ENCODE measurements at places on chromosomes 3 and 15.
A peak's percentile ranks its signal among the peaks of the same experiment; 100 is the strongest.

DNA sequence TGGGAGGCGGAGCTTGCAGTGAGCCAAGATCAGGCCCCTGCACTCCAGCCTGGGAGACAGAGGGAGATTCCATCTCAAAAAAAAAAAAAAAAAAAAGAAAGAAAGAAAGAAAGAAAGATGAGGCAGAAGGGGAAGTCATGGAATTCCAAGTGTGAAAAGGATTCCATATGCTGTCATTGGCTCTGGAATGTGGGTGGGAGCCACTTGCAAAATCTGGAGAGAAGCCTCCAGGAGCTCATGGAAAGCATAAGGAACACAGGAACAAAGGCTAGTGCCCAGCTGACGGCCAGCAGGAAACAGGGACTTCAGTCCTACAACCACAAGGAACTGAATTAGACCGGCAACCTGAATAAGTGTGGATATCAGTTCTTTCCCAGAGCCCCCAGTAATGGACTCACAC, 12.5 kb upstream of the TRAK1 start:
- no peak for ATAC-seq

DNA sequence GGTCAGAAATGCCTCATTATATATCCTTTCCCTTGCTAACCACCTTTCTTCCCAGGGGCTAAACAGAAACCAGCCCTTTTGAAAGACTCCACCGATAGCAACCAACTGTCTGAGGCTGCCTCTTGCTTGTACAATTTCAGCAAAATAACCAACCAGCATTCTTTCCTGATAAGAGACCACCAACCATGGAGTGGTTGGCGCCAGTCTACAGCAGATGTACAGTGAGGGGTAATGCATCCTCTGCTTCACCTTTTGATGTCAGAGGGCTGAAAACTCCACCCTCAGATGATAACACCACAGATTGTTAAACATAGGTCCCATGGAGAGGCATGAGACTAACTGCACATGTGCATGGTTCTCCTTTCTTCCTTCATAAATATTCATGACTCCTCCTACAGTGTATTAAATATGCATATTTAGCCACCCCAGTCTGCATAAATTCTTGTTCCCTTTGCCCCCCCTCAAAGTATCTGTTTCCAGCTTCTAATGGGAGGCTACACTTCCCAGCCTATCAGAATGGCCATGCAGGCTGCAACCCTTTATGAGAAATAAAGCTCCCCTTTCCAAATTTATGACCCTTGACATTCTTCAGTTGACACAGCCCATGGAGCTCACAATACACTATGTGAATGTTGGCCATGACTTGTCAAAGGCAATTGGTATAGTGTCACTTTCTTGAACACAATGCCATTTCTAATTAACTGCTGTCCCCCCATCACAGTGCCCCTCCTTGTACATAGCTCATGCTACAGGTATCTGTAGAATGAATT, 48.3 kb downstream of the GABRB3 start:
- ATAC-seq: no peak

GRCh38 chr3:127775398-127776109, 46.8 kb downstream of the MGLL start:
- peak; percentile 49 for ATAC-seq

- ATAC-seq: no peak
Observed at GRCh38 chr3:137204409-137204808, 246.6 kb downstream of the IL20RB start.

GRCh38 chr3:49273825-49274532, 3.1 kb downstream of the C3orf62 start:
- peak; percentile 55 for ATAC-seq

GRCh38 chr15:25182736-25183445, 228.1 kb downstream of the SNRPN start:
- no peak for ATAC-seq

DNA sequence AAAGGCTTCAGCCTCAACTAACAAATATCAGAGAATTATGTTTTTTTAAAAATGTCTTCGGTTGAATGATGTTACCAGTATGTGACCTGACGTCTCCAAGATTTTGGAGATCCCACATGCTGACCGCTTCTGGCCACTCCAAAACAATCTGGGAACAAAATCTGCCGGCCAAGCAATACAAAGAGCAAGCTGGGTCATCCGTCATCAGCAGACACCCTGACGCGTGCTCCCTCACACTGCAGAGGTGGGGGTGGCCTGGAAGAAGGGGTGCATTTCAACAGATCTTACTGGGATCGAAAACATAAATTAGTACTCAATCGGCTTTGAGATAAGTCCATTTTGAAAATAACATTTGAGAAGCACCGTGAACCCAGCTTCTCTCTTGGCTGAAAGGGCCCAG, 33.6 kb downstream of the HES1 start:
- ATAC-seq: no peak

- no peak for ATAC-seq
Observed at GRCh38 chr3:45515999-45516725, 78.4 kb upstream of the LIMD1 start.

DNA sequence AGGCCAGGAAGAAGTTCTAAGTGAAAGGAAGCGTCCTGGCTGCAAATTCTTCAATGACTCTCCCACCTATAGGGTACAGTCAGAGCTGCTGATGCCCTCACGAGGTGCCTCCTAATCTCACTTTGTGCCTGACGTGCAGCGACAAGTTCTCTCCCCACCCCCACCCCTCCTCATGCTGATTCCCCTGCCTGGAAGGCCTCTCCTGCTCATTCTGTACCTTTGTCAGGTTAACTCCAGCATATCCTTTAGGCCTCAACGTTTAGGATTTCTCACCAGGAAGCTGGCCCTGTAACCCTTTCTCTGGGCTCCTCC, 25.0 kb downstream of the SLC12A8 start:
- ATAC-seq: no peak

- ATAC-seq: no peak
Observed at GRCh38 chr15:28273873-28274610, 47.9 kb downstream of the HERC2 start.

DNA sequence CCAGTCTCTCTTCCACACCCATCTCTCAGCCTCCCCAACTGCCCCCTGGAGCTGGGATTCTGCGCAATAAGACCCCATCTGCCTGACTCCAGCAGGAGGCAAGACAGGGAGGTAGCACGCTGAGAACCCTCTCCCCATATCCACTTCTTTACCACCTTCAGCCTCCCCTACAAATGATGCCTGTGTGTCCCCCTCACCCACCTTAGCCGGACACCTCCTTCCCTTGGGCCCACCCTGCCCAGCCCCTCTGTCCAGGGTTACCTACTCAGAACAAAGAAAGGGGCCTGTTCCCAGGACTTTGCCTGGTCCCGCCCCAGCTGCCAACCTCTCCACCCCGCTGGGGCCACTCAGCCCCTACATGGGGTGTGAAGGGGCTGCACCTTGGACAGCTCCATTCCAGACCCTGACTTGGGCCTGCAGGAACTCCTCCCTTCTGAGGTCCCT, 40.8 kb upstream of the ATP2B2 start:
- ATAC-seq: no peak

- ATAC-seq: no peak
Observed at GRCh38 chr3:36991923-36992805, 767 bp downstream of the EPM2AIP1 start.

GRCh38 chr3:52277972-52278509, 408 bp downstream of the WDR82 start:
- peak; percentile 66 for ATAC-seq

DNA sequence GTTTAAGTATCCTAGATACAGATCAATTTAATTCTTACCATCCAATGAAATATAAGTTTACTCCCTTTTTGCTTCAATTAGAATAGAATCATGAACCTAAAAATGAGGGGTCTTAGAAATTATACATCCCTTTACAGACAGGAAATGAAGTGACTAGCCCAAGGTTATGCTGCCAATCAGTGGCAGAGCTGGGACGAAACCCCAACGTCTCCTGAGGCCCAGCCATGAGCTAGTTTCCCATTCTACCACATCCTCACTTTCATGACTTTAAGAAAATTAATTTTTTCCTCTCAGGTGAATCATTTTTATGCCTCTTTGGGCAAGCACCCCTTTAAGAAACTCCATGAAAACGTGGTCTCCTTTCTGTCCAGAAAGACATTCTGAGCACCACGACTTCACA, 11.2 kb downstream of the LRIG1 start:
- peak; percentile 67 for ATAC-seq

DNA sequence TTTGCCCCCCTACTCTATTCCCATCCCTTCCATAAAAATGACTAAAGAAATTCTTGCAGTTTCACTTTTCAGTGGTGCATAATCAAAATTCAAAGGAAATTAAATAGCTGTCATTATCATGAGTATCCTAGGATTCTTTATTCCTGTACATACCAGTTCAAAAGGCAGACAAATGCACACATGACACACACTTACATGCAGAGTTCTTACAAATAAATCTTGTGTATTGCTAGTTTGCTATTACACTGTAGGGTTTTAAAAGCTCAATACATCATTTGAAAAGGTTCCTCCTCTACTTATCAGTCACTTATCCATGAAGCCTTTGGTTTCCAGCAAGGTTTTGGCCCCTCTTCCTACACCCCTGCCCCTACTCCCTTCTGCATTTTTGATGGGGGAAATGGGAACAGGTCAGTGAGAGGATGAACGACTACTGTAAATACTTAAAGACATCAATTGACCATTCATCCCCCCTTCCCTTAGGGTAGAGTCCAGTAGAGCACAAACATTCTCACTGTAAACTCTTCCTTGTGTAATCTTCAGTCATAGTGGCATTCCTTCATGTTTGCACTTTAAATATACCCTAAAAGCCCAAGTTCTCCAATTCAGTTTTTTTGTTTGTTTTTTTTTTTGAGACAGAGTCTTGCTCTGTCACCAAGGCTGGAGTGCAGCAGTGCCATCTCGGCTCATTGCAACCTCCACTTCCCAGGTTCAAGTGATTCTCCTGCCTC, 92.6 kb downstream of the SUCLG2 start:
- no peak for ATAC-seq

- peak; percentile 32 for ATAC-seq
Observed at GRCh38 chr3:43627360-43627759, 5.5 kb upstream of the ANO10 start.

GRCh38 chr3:66297900-66298299, 77.1 kb downstream of the SLC25A26 start:
- ATAC-seq: no peak

- ATAC-seq: no peak
Observed at GRCh38 chr3:136120373-136121348, 75.5 kb downstream of the MSL2 start.

- ATAC-seq: no peak
Observed at GRCh38 chr3:11697701-11698100, 54.0 kb upstream of the VGLL4 start.

DNA sequence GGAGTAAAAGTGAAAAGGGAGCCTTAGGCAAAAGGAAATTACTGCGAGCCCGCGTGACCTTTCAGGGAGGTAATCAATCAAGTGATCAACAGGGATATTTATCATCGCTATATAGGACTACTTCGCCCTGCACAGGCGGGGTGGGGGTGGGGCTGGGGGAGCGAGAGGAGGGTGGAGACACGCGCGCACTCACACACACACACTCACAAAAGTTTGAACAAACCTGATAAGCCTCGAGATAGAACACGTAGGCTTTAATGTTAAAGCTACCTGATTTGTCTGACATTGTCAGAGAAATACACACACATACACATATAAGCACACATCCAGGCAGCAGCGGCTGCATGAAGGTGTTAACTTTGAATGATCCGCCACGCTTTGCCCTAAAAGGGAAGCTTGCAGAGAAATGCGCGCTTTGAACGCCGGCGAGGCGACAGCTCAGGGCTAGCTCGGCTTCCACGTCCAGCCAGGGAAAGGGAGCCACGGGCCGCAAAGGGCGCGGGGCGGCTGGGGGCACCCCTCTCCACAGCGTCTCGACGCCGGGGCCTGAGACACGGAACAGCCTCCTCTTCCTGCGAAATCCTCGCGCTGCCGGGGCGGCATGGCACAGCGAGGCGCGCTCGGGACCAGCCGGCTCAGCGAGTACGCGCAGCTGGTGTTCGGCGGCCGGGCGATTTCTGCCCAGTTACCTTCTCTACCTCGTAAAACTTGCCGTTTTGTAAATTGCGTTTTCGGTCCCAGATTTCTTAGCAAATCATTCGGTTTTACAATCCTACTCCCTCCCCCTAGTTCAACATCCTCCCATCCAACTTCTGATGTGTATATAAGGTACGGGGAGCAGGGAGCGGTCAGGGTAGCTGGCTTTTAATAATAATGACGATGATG, 4.8 kb upstream of the MECOM start:
- peak; percentile 20 for ATAC-seq

DNA sequence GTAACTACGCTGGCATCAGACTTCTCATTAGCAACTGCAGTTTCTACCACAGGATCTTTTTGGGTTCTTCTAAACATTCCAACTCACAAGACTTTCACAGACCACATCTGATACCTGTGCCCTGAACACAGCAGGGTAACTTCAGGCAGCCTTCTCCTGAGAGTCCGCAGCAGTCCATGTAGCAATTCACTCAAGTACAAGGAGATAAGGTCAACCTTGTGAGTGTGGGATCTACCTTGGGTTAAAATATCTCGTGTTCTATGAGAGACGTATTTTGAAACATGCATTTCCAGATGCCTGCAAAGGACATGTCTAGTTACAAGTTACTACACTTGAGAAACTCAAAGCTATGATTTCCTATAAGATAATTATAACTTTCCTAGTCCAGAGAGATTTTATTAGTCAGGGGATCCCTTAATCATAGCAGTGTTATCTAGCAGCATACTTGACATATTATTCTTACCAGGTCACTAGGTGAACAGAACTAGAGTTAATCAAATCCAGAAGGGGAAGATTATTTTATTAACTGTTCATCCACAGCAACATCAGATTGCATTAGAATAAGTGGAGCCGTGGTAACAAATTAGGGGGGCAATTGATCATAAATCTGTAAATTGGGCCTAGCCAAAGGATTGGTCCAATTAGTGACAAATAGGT, 66.4 kb downstream of the ASTE1 start:
- ATAC-seq: no peak

DNA sequence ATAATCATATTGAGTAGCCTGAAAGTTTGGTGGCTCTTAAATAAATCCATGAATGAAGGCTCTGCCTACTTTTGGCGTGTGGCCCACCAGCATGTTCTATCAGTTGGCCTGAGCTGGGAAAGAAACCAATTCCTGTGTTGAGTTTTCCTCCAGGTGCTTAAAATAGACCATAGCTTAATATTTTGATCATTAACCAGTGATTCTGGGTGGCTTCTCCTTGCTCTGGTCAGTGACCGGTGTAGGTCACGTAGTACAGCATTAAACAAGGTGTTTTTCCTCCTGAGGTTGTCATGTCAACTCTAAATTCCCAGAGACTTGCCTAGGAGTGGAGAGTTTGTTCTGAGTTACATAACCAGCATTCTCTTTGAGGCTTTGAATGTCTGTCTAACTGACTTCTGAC, 1.3 kb downstream of the HHLA2 start:
- ATAC-seq: no peak

DNA sequence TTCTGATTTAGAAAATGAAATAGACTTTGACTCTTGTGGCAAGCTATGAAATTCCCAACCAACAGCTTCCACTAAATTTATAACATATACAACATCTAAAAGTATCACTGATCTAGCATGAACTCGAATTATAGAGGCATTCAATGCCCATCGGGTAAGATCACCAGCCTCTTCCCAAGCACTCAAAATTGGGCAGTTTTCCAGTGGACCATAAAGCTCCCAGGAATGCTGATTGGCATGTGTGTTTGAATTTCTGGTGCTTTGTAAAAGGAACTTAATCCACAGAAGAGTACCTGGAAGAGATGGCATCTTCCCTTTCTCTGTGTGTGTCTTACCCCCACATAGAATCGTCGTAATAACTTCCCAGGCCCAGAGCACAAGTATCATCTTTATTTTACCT, 10.0 kb downstream of the LRTM1 start:
- no peak for ATAC-seq

GRCh38 chr15:99731336-99732123, 1.7 kb downstream of the LYSMD4 start:
- no peak for ATAC-seq

All from activated CD4-positive, CD25-positive, alpha-beta regulatory T cell treated with anti-CD3 and anti-CD28 coated beads, Interleukin-2, amount 50 U/mL, for 24 hours (primary cell).